ENCODE measurements at places on chromosomes 6 and 20.

GRCh38 chr6:33139596-33140206 is 52.6 kb downstream of the COL11A2 start:
- no peak for DNase-seq

- DNase-seq, result no peak
Measured at GRCh38 chr6:67689329-67689728, 945.8 kb upstream of the ADGRB3 start.

- DNase-seq, result no peak
Measured at GRCh38 chr20:1900321-1900801, 5.2 kb downstream of the SIRPA start.

GRCh38 chr6:134436950-134437349 is 119.0 kb upstream of the SGK1 start:
- DNase-seq, result no peak

GRCh38 chr6:3857468-3858456 is 8.6 kb downstream of the FAM50B start:
- no peak for DNase-seq

DNA sequence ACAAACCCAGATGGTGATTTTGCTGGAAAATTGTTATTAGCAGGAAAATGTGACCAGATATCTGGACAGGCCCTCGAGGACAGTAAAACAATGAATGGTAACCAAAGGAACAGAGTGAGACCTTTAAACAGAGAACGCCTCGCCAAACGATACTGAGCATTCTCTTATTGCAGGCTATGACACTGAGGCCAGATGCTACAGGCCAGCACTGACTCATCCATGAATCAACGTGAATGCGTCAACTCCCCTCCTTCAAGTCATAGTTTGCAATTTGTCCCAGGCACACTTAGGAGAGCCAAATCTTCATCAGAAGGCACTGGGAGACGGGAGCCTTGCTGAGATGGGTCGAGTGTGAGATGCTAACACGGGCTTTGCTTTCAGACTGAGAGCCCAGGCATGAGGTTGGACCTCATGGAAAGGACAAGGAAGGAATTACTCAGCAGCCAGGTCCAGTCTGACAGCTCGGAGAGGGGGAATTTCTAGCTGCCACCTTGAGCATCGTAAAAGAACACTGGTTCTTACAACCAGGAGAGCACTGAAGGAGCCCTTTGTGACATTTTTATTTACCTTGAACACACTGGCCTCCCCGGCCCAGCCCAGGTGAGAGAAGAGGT is 60.7 kb downstream of the BMP7 start:
- no peak for DNase-seq

- no peak for DNase-seq
Measured at GRCh38 chr6:126957721-126958120, 160.8 kb upstream of the RSPO3 start.
